Renal pelvis (tissue), 12 donors: ENCODE measurements at places on chromosomes 6 and 20. TPM values are rescaled to one million over a fixed set of nuclear protein-coding genes. Genes with fewer than 3 reads are reported as not detected.

Gene ULBP1
- polyA plus RNA-seq: 1.2 TPM

DNA sequence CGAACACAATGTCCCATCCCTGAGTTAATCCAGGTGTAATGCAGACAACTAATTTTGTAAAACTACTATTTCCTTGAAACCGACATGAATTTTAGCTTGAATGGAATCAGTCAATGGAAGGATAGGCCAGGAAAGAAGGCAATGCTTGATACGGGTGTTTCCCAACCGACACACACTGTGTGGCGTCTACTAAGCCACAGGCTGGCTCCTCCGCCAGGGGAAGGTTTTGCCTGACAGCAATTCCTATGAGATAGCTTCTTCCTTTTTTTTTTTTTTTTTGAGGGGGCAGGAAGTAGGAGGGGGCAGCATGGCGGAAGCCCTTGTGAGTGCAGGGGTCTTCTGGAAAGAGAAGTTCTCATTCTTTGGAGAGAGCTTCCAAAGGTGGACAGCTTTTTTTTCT lies 12.0 kb upstream of the LAMA4 start:
- DNase-seq: no peak

- no peak for DNase-seq
These were observed 253.7 kb upstream of the HSF2 start for GRCh38 chr6:122145741-122146240.

Gene EPB41L1
- polyA plus RNA-seq: 68.0 TPM

DNA sequence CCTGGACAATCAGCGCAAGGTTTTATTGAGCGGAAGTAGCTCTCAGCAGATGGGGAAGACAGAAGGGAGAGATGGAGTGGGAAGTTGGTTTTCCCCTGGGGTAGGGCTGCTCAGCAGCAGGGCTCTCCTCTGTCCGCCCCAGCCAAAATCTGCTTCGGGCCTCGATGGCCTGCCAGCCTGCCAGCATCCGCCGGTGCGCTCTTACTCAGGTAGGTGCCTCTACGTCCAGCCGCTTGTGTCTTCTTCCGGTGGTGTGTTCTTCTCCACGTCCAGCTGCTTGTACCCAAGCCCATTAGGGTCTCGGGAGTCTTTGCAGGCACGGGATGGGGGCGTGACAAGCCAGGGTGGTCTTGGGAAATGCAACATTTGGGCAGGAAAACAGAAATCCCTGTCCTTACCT lies 1340.0 kb upstream of the MAP3K7 start:
- DNase-seq: no peak
